Aorta (tissue), 5 donors: ENCODE measurements at places on chromosomes 4 and X. TPM values are rescaled to one million over a fixed set of nuclear protein-coding genes. Genes with fewer than 3 reads are reported as not detected.

GRCh38 chr4:38762560-38762959 is 20.2 kb downstream of the TLR10 start:
- no peak overlapping the region for H3K27ac ChIP-seq
- H3K36me3 ChIP-seq = no peaks in the 10 kb centered on the region
- H3K4me3 ChIP-seq = no peak overlapping the region
- H3K27me3 ChIP-seq = no peaks in the 10 kb centered on the region

RTL5 gene
- 13.9 TPM for total RNA-seq

ENAM gene
- 0.19 TPM for total RNA-seq

PLAC1 gene
- total RNA-seq = not detected

OCRL gene
- 23.6 TPM for total RNA-seq

DNA sequence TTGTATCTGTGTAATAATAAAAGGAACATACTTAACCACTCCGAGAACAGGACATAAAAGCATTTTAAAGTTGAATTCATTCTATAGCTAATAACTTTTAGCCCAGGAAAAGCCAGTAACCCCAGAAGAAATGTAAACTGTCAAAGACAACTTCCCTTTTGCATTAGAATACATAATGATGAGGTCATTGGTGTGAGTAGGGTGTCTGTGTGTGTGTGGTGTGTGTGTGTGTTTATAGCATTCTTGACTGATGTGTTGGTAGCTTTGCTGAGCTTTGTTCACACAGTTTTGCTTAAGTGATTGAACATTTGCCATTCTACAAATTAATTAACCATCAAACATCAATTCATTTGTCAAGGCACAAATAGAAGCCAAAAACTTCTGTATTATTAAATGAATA is 559.6 kb downstream of the ARAP2 start:
- DNase-seq = no peak
- no peak overlapping the region for H3K27ac ChIP-seq
- H3K36me3 ChIP-seq = no peaks in the 10 kb centered on the region
- no peaks in the 10 kb centered on the region for H3K4me1 ChIP-seq
- H3K27me3 ChIP-seq = no peaks in the 10 kb centered on the region

GRCh38 chr4:118776157-118776954 is 59.6 kb downstream of the SEC24D start:
- H3K36me3 ChIP-seq = no peaks in the 10 kb centered on the region
- DNase-seq = no peak
- no peak overlapping the region for H3K4me3 ChIP-seq

GRCh38 chrX:19747652-19748610 is 139.5 kb downstream of the SH3KBP1 start:
- no peak for DNase-seq
- no peaks in the 10 kb centered on the region for H3K27me3 ChIP-seq
- no peak overlapping the region for H3K4me3 ChIP-seq
- no peaks in the 10 kb centered on the region for H3K4me1 ChIP-seq

GRCh38 chr4:26474551-26474950 is 15.7 kb downstream of the CCKAR start:
- DNase-seq = no peak
- H3K27me3 ChIP-seq = no peaks in the 10 kb centered on the region
- no peaks in the 10 kb centered on the region for H3K4me1 ChIP-seq
- H3K36me3 ChIP-seq = no peaks in the 10 kb centered on the region
- no peak overlapping the region for H3K27ac ChIP-seq
- no peak overlapping the region for H3K4me3 ChIP-seq
